Body of pancreas (tissue), 4 donors: ENCODE measurements at places on chromosomes 2 and 18. TPM values are rescaled to one million over a fixed set of nuclear protein-coding genes. Genes with fewer than 3 reads are reported as not detected.

VIT gene
- total RNA-seq = 0.99 TPM

DLGAP1 gene
- 0.52 TPM for total RNA-seq

PJVK gene
- 4.2 TPM for total RNA-seq

CHMP3 gene
- 64.6 TPM for total RNA-seq

LAMA1 gene
- 0.99 TPM for total RNA-seq

- H3K36me3 ChIP-seq = no peaks in the 10 kb centered on the region
- H3K27ac ChIP-seq = no peak overlapping the region
- H3K27me3 ChIP-seq = no peaks in the 10 kb centered on the region
- no peak for DNase-seq
- H3K4me1 ChIP-seq = no peaks in the 10 kb centered on the region
- no peak overlapping the region for H3K4me3 ChIP-seq
Measured at GRCh38 chr2:157174321-157174720, 83.2 kb upstream of the GALNT5 start.

GRCh38 chr2:165778653-165779451 is 15.2 kb downstream of the GALNT3 start:
- no peak overlapping the region for H3K27ac ChIP-seq
- no peaks in the 10 kb centered on the region for H3K27me3 ChIP-seq
- H3K4me1 ChIP-seq = peaks cover 48% of the 10 kb centered on the region
- H3K4me3 ChIP-seq = no peak overlapping the region

DNA sequence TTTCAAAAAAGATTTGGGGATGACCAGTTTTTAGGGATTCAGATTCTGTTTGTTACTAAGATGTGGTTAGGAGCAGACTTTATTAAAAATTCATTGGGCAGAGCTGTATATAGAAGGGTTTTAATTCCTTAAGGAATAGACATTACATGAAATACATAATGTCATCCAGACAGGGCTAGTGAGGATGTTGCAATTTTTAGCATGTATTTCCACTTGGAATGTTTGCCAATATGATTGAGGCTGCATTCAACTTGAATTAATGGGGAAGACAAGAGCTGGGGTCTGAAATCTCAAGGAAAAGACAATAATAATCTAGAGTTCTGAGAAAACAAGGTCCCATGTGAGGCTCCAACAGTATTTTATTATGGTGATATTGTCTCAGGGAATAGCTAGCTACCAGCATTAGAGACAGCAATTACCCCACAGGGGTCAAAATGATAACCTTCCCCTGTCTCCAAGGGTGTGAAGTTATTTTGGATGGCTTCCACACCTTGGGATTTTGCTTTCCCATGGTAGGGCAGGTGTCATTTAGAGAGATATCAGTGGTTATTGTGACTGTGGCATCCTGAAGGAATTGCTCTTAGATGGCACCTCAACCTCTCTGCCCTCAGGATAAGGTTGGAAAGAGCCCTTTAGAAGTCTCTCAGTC is 60.2 kb downstream of the VSNL1 start:
- no peaks in the 10 kb centered on the region for H3K27me3 ChIP-seq
- H3K27ac ChIP-seq = no peak overlapping the region
- H3K4me3 ChIP-seq = no peak overlapping the region
- no peaks in the 10 kb centered on the region for H3K4me1 ChIP-seq
- no peaks in the 10 kb centered on the region for H3K36me3 ChIP-seq

GRCh38 chr2:9315280-9315847 is 108.0 kb downstream of the ITGB1BP1 start:
- H3K4me3 ChIP-seq = no peak overlapping the region
- no peak overlapping the region for H3K27ac ChIP-seq
- peak; percentile 13 for DNase-seq
- H3K4me1 ChIP-seq = peaks cover 22% of the 10 kb centered on the region

DNA sequence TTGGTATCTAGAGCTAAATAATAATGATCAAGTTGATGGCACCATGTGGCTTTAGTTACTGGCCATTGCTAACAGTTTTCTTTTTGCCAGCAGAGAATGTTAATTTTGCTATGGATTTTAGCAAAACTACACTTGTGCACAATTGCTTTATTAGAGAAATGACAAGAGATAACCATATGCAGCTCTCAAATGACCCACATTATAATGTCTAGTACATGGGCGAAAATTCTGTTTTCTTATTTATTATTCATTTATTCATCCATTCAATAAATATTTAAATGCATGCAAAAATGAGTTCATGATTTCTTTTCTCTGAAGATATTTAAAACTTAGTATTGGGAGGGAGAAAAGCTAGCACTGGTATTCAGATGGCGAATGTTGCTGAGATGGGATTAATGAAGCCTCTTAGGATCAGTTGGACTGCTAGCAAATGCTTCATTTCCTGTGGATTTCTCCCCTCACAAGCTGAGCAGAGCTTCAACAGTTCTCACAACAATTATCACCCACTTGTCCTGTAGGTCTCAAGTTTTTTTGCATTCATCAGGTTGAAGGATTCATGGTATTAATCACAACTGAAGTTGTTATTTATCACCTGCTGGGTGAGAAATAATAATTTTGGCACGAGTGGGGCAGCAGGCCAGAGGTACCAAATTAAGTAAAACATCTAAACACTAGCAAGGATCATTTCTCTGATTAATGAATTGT is 95.2 kb downstream of the MTX2 start:
- no peak overlapping the region for H3K27ac ChIP-seq
- no peaks in the 10 kb centered on the region for H3K4me1 ChIP-seq
- H3K4me3 ChIP-seq = no peak overlapping the region
- no peaks in the 10 kb centered on the region for H3K36me3 ChIP-seq
- H3K27me3 ChIP-seq = no peaks in the 10 kb centered on the region

DNA sequence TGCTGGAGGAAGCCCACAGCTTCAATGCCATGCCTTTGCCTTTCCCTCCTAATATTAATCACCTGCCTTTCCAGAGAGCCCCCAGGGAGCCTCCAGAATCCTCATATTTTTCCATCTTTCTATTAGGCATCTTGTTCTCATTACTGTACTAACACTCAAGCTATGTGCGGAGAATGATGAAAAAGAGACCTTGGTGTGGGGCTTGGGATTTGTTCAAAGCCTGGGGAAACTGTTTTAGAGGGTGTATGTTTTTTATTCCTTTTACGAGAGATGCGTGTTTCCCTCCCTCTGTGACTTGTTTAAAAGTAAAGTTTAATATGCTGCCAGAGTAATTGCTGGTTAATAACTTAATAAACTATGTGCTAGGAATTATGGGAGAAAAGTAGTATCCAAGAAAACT is 102.4 kb upstream of the ZFP36L2 start:
- DNase-seq = no peak
- H3K27ac ChIP-seq = no peak overlapping the region
- H3K4me3 ChIP-seq = no peak overlapping the region
- no peaks in the 10 kb centered on the region for H3K27me3 ChIP-seq

- no peaks in the 10 kb centered on the region for H3K27me3 ChIP-seq
- H3K4me1 ChIP-seq = no peaks in the 10 kb centered on the region
- H3K27ac ChIP-seq = peak overlapping the region; percentile 42
- DNase-seq = peak; percentile 63
Measured at GRCh38 chr2:224909885-224910573, 132.2 kb downstream of the DOCK10 start.

- H3K27ac ChIP-seq = no peak overlapping the region
- no peaks in the 10 kb centered on the region for H3K4me1 ChIP-seq
- H3K36me3 ChIP-seq = no peaks in the 10 kb centered on the region
- H3K4me3 ChIP-seq = no peak overlapping the region
- no peaks in the 10 kb centered on the region for H3K27me3 ChIP-seq
- no peak for DNase-seq
Measured at GRCh38 chr2:60867007-60867406, 14.4 kb upstream of the REL start.

- H3K27me3 ChIP-seq = no peaks in the 10 kb centered on the region
- no peaks in the 10 kb centered on the region for H3K4me1 ChIP-seq
- H3K36me3 ChIP-seq = no peaks in the 10 kb centered on the region
- no peak overlapping the region for H3K27ac ChIP-seq
- no peak for DNase-seq
Measured at GRCh38 chr2:238461491-238461890, 34.8 kb downstream of the ASB1 start.

DNA sequence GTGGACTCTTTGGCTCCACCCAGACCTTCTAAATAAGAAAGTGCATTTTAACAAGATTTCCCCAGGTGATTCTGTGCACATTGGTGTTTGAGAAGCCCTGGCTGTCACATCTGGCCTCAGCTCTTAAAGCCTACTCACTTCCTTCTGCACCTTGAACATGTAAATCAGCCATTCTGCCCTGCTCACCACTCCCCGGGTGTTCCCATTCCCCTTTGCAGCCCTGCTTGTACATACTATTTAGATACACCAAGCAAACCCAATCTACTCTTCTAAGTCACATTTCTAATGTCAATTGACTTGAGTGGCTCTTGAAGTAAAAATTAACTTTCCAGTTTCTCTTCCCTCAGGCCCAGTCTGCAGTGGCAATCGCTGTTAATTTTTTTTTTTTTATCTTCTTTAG is 13.1 kb upstream of the SCN1A start:
- H3K36me3 ChIP-seq = no peaks in the 10 kb centered on the region
- peaks cover 7% of the 10 kb centered on the region for H3K4me1 ChIP-seq
- no peak for DNase-seq
- no peak overlapping the region for H3K27ac ChIP-seq

DNA sequence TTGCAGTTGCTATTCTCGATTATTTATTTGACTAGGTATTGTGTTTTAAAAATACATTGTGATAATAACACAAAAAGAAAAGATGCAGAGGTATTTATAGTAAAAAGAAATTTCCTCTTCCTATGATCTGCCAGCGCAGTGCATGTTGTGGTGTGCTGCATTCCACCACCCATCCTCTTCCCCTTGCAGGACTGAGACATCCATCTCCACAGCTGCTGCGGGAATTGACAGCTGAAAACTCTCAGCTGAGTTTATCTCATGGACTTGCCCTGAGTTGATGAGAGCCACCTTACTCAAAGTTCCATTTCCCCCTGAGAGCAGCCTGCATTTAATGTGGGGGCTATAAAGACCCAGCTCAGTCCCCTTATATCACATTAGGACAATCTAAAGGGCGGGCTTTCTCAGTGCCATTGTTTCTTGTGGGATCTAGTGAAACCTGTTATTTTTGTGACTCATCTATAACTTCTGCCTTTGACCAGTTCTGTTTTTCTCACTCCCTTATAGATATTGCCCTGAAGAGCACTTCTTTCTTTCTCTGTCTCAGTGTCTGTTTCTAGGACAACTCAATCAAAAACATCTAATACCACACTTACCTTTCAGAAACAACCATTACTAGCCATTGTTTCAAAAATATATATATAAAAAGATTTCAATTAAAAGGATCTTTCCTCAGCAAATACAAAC is 698.5 kb downstream of the NR4A2 start:
- no peak overlapping the region for H3K27ac ChIP-seq
- H3K27me3 ChIP-seq = no peaks in the 10 kb centered on the region
- no peak overlapping the region for H3K4me3 ChIP-seq

DNA sequence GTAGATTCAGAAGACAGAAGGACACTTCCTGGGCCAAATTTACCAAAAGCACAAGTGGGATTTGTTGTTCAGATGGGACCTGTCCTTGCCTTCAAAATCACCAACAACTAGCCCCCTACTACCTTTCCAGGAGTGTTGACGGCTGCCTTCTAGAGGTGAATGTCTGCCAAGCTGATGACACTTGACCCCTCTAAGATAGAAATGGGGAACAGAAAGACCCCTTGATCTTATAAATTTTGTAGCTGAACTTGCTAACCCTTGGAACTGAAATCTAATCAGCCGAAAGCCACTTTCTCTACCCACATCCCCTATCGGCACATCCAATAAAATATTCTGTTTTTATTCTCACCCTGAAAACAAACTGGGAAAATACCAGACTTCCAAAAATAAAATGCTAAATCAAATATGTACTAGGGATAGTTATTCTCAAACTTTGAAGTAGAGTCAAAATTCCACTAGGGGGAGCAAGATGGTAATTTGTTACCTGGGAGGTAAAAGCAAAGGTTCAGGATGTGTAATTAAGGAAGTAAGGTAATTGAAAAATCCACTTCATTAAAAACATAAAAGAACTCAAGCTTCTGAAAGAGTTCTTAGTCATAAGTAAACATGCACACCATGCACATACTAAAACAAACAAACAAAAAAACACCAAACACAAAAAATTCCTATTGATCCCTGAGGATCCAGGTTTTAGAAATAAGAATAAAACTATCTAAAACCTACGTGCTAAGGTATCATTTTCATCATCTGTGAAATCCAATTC is 119.2 kb downstream of the ANKRD44 start:
- H3K27me3 ChIP-seq = no peaks in the 10 kb centered on the region
- H3K27ac ChIP-seq = no peak overlapping the region
- DNase-seq = no peak

- no peaks in the 10 kb centered on the region for H3K4me1 ChIP-seq
- H3K4me3 ChIP-seq = no peak overlapping the region
- no peaks in the 10 kb centered on the region for H3K27me3 ChIP-seq
- no peak for DNase-seq
Measured at GRCh38 chr18:56085551-56085950, 497.6 kb upstream of the TCF4 start.

GRCh38 chr2:135773319-135773718 is 31.7 kb downstream of the UBXN4 start:
- H3K4me3 ChIP-seq = no peak overlapping the region
- DNase-seq = no peak
- H3K36me3 ChIP-seq = peaks cover 48% of the 10 kb centered on the region
- no peaks in the 10 kb centered on the region for H3K27me3 ChIP-seq
- no peak overlapping the region for H3K27ac ChIP-seq
- H3K4me1 ChIP-seq = no peaks in the 10 kb centered on the region

DNA sequence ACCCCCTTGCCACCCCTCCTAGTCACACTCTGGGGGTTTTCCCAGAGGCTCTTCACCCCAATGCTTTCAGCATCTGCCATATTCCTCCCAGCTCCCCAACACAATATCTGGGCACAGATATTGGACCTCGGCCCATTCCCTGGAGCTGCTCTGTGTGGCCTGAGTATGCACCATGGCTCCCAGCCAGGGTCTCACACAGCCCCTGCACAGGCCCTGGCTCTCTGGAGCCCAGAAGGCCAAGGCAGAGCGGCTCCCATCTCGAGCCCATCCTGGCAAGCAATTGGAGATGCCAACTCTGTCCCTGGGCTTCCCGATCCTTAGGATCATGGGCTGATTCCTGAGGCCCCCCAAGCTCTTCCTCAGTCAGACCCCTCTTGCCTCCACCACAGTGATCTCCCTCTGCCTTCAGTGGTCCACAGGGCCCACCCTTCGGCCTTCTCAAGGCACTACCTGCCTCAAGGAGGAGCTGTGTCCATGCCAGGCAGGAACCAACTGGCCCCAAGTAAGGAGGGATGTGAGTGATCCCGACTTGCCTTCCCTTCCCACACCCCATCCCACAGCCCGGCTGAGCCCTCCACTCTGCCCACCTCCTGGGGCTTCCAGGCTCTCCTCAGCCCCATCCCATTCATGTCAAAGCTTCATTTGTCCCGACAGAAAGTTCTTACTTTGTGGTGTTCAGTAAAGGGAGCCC is 62.7 kb downstream of the ADD2 start:
- H3K4me1 ChIP-seq = no peaks in the 10 kb centered on the region
- no peaks in the 10 kb centered on the region for H3K36me3 ChIP-seq
- DNase-seq = no peak
- no peaks in the 10 kb centered on the region for H3K27me3 ChIP-seq
- H3K27ac ChIP-seq = no peak overlapping the region

GRCh38 chr2:188269004-188269403 is 22.7 kb upstream of the GULP1 start:
- DNase-seq = no peak
- no peak overlapping the region for H3K4me3 ChIP-seq
- no peak overlapping the region for H3K27ac ChIP-seq
- no peaks in the 10 kb centered on the region for H3K4me1 ChIP-seq
- H3K36me3 ChIP-seq = no peaks in the 10 kb centered on the region
- no peaks in the 10 kb centered on the region for H3K27me3 ChIP-seq
